HT1080 (cell line): ENCODE measurements at places on chromosomes 2 and 18. TPM values are rescaled to one million over a fixed set of nuclear protein-coding genes. Genes with fewer than 3 reads are reported as not detected.

- DNase-seq = no peak
These were observed 9.6 kb downstream of the SLC14A1 start for GRCh38 chr18:45733535-45733934.

- DNase-seq = no peak
These were observed 209.6 kb upstream of the HNRNPA3 start for GRCh38 chr2:177002983-177003382.

GRCh38 chr2:67954093-67954748, 108.6 kb downstream of the C1D start:
- DNase-seq = no peak

- DNase-seq = no peak
These were observed 176.1 kb downstream of the KLHL29 start for GRCh38 chr2:23561088-23561487.

DNA sequence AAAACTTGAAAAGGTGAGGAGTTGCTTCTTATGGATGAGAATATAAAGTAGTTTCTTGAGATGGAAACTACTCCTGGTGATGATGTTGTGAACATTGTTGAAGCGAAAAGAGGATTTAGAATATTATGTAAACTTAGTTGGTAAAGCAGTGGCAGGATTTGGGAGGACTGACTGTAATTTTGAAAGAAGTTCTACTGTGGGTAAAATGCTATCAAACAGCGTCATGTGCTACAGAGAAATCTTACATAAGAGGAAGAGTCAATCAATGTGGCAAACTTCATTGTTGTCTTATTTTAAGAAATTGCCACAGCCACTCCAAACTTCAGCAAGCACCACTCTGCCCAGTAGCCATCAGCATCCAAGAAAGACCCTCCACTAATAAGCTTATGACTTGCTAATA, 112.9 kb upstream of the ZEB2 start:
- no peak for DNase-seq

- DNase-seq = no peak
These were observed 150.3 kb upstream of the RASGRP3 start for GRCh38 chr2:33326100-33326499.

DNA sequence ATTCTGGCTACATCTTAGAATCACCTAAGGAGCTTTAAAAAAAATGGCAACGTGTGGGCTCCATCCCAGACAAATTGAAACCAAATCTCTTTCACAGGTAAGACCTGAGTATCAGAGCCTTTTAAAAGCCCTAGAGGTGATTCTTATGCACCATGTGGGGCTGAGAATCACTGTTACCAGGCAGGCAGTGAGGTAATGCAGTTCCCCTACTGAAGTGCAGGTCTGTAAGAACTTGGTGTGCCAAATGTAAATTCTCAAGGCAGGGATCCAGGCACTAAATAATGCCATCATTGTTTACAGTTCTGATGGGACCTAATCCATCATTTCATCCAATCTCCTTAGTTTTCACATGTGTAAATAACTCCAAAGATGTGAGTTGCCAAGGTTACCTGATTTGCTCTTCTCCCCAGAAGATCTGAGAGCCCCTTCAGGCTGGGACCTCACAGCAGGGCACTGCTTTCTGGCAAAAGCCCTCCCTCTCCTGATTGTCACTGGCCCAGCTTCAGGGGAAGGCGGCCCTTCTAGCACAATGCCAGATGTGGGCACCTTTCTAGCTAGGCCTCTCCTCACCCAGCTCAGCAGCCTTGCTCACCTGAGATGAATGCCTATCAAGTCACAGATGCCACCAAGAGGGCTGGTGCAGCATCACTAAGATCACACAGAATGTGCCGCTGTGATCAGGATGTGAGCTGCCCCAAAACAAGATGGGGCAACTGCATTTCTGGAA, 73.6 kb upstream of the RGPD5 start:
- no peak for DNase-seq

The SLC4A5 gene
- not detected in 2 replicates for total RNA-seq

The GPR45 gene
- total RNA-seq = not detected in 2 replicates

DNA sequence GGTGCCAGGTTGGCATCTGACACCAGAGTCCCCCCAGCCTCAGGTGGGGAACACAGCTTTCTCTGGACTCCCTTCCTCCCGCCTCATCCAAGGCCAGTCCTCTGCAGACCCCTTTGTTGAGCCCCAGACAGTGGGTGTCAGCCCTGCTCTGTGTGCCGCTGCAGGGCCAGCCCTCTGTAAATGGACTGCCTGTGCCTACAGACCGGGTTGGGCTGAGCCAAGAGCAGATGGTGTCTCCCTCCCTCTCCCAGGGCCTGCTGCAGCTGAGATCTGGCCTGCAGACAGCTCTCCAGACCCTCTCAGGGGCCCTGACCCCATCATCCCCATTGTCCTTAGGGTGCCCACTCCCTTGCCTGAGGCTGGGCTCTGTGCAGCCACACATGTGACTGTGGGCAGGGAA, 160.8 kb downstream of the KLHL29 start:
- DNase-seq = no peak

DNA sequence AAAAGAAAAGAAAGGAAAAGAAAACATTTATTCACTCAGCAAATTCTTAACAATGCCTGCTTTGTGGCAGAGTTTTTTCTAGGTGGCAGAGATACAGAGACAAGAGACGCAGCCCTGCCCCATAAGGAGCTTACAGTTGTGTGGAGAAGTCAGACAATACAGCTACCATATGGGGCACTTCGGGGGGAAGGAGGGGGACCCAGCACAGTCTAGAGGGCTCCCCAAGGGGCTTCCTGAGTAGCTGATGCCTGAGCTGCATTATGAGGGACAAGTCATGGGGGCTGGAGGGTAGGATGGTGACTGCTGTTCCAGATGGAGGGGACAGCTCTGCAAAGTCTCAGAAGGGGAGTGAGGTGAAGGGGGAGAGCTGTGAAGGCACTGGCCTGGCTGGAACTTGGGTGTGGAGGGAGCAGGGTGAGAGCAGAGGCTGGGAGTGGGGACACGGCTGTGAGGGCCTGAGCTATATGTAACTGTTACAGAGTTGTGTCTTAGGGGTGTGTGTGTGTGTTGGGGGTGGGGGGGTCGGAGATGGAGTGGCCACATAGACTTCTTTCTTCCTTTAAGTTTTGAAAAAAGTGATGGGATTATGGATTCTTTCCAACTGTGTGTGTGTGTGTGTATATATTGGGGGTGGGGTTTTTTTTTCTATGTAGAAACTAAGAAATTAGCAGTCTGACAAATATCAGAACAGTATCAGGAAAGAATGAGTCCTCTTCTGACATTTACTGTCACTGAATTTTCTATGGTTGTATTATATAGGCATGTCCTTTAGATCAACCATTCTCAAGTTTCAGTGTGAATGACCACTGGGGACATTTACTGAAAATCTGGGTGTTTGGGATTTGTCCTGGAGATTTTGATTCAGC, 66.0 kb upstream of the HAAO start:
- no peak for DNase-seq

The DHRS9 gene
- total RNA-seq = 0.20 and 0.21 TPM in 2 replicates
